Psoas muscle (tissue), 8 donors: ENCODE measurements at places on chromosomes 2 and 18. TPM values are rescaled to one million over a fixed set of nuclear protein-coding genes. Genes with fewer than 3 reads are reported as not detected.

SCYGR4 gene
- total RNA-seq: not detected

CPLX4 gene
- total RNA-seq: not detected

CRYBA2 gene
- not detected for total RNA-seq

DSG4 gene
- not detected for total RNA-seq

STAT4 gene
- total RNA-seq: 0.30 TPM

CAPN13 gene
- total RNA-seq: not detected

PSMA8 gene
- total RNA-seq: not detected

DNA sequence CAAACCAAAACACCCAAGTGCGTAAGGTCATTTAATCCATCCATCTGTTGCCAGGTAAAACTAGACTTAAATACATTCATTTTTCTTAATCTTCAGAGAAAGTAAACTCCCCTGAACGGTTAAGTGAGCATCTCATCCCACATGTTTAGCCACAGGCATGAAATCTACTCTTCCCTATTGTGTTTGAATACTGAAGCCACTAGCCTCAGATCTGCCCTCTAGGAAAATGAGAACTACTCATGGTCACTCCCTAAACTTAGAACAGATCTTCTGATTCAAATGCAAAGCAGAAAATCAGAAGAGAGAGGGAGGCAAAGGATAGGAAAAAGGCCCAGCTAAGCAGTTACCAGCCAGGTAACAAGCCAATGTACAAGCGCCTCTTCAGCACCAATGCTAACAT is 7.1 kb downstream of the TMEM247 start:
- no peak for DNase-seq

DNA sequence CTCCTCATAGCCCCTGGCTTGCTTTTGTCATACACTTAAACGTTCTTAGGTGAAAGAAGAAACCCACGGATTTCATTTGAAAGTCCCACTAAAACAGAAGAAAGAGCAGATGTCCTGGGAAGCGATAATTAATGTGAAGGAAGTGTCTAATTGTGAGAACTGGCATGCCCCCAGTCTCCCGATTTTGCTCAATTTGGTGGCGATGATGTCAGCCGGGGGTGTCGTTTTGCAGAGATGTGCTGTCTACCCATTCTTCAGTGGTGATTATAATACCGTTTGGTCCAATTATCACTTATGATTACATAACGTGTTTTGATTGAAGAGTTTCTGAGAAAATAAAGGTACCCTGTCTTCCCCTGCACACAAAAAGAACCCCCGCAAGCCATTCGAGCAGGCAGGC is 103.1 kb downstream of the RTN4 start:
- DNase-seq: no peak

- DNase-seq: no peak
These were observed 84.6 kb upstream of the SPTBN1 start for GRCh38 chr2:54371460-54372065.

- no peak for DNase-seq
These were observed 9.0 kb downstream of the UGP2 start for GRCh38 chr2:63850649-63851048.

DNA sequence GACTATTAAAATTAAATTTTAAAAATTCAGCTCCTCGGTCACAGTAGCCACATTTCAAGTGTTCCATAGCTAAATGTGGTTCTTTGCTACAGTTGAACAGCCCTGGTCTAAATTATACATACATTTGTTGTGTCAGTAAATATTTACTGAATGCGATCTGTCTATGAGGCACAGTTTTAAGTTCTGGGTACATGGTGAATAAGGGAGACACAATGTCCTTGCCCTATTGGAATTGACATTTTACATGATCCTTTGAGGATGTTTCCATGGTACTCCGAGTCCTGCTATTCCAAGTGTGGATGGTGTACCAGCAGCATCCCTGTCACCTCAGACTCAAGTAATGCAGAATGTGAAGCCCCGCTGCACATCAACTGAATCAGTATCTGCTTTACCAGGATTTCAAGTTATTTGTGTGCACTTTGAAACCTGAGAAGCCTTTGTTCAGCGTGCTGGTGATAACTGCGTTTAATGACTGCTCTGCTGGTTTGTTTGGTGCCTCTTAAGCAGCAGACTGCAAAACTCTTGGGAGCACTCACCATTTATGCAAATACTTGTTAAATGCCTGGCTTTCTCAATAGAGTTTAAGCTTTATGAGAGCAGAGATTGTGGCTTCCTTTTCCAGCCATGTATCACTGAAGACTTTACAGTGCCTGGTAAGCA is 1.5 kb downstream of the GALNT1 start:
- DNase-seq: no peak

- no peak for DNase-seq
These were observed 181.1 kb downstream of the SOCS6 start for GRCh38 chr18:70469916-70470315.

DNA sequence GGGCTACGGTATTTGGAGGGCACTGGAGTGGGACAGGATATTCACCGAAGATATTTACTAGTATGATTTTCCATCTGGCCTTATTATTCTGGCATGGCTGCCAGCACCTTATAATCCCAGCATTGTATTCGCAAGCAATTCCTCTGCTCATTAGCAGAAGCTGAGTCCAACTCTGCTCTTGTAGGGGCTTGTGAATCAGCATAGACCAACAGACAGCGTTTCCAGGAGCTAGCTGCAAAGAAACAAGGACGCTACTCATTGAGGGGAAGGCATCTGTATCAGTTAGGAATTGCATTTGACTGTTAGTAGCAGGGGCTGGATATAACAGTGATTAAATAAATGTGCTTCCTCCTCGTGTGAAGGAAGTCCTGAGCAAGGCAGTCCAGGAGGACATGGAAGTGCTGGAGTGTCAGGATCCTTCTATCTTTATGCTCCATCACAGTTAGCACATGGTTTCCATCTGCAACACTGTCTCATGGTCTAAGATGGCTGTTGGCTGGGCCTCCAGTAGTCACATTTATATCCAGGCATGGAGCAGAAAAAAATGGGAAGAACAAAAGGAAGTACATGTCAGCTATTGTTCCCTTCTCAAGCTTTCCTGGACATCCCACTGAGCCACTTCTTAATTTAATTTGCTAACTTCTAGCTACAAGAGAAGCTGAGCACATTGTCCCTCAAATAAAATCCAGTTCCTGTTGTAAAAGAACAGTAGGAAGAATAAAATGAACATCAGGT is 214.1 kb downstream of the C1D start:
- no peak for DNase-seq

GRCh38 chr2:134460583-134460998 is 206.7 kb downstream of the MGAT5 start:
- no peak for DNase-seq

DNA sequence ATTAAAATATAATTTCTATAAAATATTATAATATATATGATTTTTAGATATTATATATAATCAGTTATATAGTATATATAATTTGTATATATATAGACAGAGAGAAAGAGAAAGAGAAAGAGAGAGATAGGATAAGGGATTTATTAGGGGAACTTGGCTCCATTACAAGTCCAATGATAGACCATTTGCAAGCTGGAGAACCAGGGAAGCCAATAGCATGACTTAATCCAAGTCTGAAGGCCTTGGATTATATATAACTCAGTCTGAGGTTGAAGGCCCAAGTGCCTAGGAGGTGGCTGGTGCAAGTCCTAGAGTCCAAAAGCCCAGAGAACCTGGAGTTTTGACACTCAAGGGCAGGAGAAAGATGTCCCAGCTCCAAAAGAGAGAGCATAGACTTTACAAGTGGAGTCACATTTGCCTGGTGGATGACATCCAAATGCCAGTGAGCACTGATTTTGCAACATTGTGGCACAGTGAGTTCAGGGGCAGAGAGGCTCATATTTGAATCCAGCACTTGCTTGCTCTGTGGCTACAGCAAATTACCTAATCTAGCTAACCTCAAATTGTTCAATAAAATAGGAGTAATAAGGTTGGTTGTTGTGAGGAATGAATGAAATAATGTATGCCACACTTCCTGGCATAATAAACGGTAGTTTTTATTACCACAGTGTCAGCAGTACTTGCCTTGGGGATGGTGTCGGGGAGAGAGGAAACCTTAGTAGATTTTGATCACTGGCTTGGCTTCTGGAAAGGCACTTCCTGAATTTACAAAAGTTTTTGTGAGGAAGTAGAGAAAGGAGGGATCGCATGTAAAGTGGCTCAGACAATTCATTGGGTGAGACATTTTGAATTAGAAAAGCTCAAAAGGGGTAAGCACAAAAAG is 69.6 kb upstream of the CD28 start:
- no peak for DNase-seq

DNA sequence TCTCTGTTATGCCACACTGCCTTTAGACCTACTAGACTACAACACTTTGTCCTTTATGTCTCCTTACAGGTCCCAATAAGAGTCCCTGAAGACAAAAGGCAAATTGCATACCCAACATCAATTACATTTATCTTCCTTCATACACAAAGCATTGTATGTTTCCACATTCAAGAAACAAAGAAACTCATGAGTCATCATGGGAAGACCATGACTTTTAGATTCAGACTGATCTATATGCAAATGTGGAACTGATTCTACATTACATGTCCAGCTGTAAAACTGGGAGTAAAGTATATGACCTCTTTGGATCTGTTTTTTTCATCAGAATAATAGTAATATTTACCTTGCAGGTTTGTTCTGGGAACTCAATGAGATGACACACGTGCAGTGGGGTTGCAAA is 25.2 kb upstream of the HNMT start:
- DNase-seq: no peak

DNA sequence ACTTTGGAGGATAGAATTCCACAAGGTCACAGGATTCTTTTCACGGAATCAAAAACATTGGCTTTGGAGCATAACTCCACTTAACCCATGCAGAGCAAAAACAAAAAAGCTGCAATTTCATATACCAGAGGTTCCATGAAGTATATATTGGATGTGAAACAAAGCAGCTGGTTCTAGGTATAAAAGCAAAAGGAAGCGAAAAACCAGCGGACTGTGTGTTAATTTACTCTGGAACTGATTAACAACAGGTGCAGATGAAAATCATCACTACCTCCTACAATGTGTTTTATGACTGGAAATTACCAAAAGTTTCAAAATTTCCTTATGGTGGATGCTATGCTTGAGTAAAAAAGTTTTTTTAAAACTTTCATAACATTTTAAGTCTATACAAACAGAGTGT is 54.4 kb upstream of the LINC00305 start:
- no peak for DNase-seq

DNA sequence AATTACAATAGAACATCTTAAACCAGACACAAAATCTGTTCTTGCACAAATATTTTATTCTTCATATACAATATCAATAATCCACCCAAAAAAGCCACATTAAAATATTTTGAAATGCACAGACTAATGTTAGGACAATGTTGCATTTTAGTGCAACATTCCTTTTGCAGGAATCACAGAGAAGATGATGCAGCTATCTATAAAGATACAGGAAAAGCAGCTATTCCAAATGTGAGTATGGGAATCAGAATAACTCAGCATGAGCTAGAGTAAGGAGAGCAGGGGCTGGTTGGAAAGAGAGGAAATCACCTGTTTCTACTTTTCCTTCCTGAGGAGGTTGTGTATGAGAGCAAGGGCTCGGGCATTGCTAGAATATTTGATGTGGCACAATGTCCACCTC is 4.8 kb downstream of the C2orf66 start:
- DNase-seq: no peak

DNA sequence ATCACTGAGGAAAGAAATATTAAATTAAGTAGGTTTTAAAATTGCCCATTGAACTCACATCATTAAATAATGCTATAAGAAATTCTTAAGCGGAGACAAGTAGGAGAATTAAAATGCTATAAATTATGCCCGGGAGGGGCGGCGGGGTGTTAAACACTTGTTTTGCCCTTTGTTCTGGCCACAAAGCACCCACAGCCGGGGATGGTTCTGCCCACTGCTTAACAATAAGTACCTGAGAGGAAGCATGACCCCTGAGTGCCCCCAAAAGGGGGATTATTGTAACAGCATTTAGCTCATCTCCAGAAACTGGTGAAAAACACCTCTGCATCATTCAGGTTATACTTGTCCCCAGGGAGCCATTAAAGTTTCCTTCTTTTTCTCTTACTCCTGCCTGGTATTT is 332.7 kb upstream of the POU3F3 start:
- DNase-seq: no peak
